Lower lobe of right lung (tissue), 2 donors: ENCODE measurements at places on chromosomes 6 and 20. TPM values are rescaled to one million over a fixed set of nuclear protein-coding genes. Genes with fewer than 3 reads are reported as not detected.

GRCh38 chr6:114430534-114431124 lies 87.8 kb upstream of the HS3ST5 start:
- no peaks in the 10 kb centered on the region for H3K27me3 ChIP-seq
- no peak overlapping the region for H3K27ac ChIP-seq
- H3K36me3 ChIP-seq: no peaks in the 10 kb centered on the region
- no peaks in the 10 kb centered on the region for H3K4me1 ChIP-seq
- H3K4me3 ChIP-seq: no peak overlapping the region
- DNase-seq: no peak

DNA sequence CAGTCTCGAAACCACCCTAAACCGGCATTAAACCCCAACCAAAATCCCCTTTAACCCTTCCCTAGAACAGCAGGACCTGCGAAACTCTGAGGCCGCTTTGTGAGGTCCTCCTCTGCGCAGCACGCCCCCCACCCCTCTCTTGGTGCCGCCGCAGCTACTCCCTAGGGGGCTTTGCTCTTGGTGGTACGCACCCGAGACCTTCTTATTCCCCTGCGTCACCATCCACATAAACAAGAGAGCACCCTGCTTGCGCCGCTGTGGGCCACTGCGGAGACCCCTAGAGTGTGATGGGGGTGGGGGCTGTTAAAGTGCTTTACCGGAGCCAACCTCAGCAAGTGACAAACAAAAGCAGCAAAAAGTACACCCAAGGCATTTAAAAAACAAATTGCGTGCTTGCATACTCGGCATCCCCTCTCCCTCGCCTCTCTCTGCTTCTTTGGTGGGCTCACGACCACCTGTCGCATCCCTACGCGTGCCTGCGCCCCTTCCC lies 502 bp upstream of the GNAS start:
- peaks cover 25% of the 10 kb centered on the region for H3K4me1 ChIP-seq
- H3K4me3 ChIP-seq: peak overlapping the region; percentile 51
- H3K27ac ChIP-seq: no peak overlapping the region
- H3K27me3 ChIP-seq: peaks cover 72% of the 10 kb centered on the region
- no peak for DNase-seq
- H3K36me3 ChIP-seq: no peaks in the 10 kb centered on the region

DNA sequence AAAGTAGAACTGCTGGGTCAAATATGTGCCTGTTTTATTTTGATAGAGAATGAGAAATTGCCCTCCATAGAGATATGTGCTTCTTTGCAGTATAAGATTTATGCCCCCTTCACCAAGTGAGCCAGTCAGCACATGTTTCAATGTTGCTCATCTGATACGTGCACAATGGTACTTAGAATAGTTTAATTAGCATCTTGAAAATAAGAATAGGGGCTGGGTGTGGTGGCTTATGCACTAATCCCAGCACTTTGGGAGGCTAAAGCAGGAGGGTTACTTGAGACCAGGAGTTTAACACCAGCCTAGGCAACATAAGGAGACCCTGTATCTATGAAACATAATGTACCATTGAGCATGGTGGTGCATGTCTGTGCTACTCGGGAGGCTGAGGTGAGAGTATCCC lies 20.3 kb upstream of the C20orf204 start:
- no peak overlapping the region for H3K27ac ChIP-seq
- no peaks in the 10 kb centered on the region for H3K27me3 ChIP-seq
- no peaks in the 10 kb centered on the region for H3K4me1 ChIP-seq

GRCh38 chr6:163414946-163415619 lies 565 bp downstream of the QKI start:
- H3K27me3 ChIP-seq: no peaks in the 10 kb centered on the region
- H3K27ac ChIP-seq: peak overlapping the region; percentile 98
- H3K4me1 ChIP-seq: peaks cover 45% of the 10 kb centered on the region
- DNase-seq: peak; percentile 53
- peak overlapping the region; percentile 70 for H3K4me3 ChIP-seq

GRCh38 chr6:91482498-91482897 lies 895.6 kb upstream of the MAP3K7 start:
- no peaks in the 10 kb centered on the region for H3K27me3 ChIP-seq
- H3K36me3 ChIP-seq: no peaks in the 10 kb centered on the region
- H3K4me3 ChIP-seq: no peak overlapping the region
- H3K4me1 ChIP-seq: no peaks in the 10 kb centered on the region
- no peak overlapping the region for H3K27ac ChIP-seq

GRCh38 chr6:118284736-118285360 lies 263.2 kb upstream of the PLN start:
- H3K4me1 ChIP-seq: peaks cover 8% of the 10 kb centered on the region
- DNase-seq: no peak
- no peak overlapping the region for H3K27ac ChIP-seq
- no peak overlapping the region for H3K4me3 ChIP-seq
- H3K36me3 ChIP-seq: no peaks in the 10 kb centered on the region
- no peaks in the 10 kb centered on the region for H3K27me3 ChIP-seq

CAPN11 gene
- total RNA-seq: 0.27 TPM

BHLHE23 gene
- total RNA-seq: not detected

CST4 gene
- total RNA-seq: not detected

WFDC10B gene
- 1.2 TPM for total RNA-seq

SLC22A23 gene
- 27.8 TPM for total RNA-seq

DNA sequence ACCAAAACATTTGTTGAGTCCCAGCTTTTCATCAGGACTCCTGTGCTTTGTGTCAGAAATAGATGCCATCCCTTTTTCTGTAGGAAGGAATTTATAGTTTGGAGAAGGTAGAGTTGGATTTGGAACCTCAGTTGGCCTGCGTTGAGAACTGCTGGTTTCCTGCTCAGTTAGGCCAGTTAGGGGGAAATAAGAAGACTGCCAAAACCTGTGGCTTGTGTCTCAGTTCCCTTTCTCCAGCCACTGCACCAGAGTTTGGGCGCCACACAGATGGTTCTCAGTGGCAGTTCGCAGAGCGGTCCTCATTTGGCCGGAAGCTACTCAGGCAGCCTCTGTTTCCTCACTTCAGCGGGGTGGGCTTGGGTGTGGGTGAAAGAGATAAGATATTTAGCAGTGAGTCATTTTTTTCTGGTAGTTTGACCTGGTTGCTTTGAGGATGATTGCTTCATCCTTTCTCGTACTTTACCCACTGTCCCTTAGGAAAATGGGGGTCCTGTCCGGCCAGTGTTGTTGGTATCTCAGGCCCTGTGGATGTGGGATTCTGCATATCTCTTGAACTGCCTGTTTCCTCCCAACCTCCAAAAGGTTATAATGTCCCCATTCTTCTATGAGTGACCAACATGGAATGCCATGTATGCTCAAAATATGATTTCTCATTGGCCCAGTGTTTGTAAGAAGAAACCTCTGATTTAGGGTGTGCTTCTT lies 53.7 kb downstream of the JARID2 start:
- peak; percentile 56 for DNase-seq
- H3K4me1 ChIP-seq: peaks cover 40% of the 10 kb centered on the region
- H3K27ac ChIP-seq: no peak overlapping the region
- no peaks in the 10 kb centered on the region for H3K36me3 ChIP-seq

SLC52A3 gene
- 1.1 TPM for total RNA-seq

CTAGE9 gene
- total RNA-seq: not detected

- H3K36me3 ChIP-seq: no peaks in the 10 kb centered on the region
- H3K4me3 ChIP-seq: no peak overlapping the region
- H3K27ac ChIP-seq: peak overlapping the region; percentile 95
- no peaks in the 10 kb centered on the region for H3K27me3 ChIP-seq
- DNase-seq: no peak
Observed at GRCh38 chr20:57711311-57711712, 1.5 kb upstream of the PMEPA1 start.

DNA sequence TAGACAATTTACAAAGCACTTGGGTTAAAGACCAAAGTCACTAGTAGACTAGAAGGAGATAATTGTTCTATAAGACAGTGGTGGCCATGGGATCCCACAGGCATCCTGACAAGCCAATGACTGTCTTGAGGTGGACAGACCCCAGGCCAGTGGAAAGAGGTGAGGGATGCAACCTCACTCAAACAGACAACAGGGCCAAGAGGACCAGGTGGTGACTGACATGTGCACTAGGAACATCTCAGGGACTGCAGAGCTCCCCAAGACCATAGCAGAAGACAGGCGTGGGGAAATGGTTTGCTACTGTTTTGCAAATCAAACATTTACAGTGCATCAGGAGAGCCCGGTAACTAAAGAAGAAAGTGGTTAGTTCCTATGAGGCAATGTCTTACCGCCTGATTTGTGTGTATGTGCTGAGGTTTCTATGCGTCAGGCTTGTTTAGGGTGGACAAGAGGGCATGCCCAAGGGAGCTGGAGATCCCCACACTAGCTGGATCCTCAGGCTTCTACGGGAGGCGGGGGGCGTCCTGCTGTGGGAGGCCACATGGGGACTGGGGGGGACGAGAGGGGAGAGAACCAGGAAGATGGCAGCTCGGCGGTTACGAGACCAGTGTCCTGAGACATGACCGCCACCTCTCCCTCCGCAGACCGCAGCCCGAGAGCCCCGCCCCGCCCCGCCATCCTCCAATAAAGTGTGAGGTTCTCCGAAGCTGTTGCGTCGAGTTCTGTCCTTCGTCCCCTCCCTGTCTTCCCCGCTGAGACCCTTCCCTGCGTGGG lies 623 bp upstream of the MRPS26 start:
- H3K27me3 ChIP-seq: no peaks in the 10 kb centered on the region
- peak; percentile 84 for DNase-seq
- peaks cover 31% of the 10 kb centered on the region for H3K36me3 ChIP-seq
- H3K4me1 ChIP-seq: peaks cover 21% of the 10 kb centered on the region
- peak overlapping the region; percentile 87 for H3K27ac ChIP-seq

- peaks cover under 1% of the 10 kb centered on the region for H3K36me3 ChIP-seq
- peak overlapping the region; percentile 79 for H3K4me3 ChIP-seq
- H3K27me3 ChIP-seq: peaks cover 44% of the 10 kb centered on the region
- H3K27ac ChIP-seq: peak overlapping the region; percentile 99
Observed at GRCh38 chr20:40689943-40690835, 1.2 kb upstream of the MAFB start.

DNA sequence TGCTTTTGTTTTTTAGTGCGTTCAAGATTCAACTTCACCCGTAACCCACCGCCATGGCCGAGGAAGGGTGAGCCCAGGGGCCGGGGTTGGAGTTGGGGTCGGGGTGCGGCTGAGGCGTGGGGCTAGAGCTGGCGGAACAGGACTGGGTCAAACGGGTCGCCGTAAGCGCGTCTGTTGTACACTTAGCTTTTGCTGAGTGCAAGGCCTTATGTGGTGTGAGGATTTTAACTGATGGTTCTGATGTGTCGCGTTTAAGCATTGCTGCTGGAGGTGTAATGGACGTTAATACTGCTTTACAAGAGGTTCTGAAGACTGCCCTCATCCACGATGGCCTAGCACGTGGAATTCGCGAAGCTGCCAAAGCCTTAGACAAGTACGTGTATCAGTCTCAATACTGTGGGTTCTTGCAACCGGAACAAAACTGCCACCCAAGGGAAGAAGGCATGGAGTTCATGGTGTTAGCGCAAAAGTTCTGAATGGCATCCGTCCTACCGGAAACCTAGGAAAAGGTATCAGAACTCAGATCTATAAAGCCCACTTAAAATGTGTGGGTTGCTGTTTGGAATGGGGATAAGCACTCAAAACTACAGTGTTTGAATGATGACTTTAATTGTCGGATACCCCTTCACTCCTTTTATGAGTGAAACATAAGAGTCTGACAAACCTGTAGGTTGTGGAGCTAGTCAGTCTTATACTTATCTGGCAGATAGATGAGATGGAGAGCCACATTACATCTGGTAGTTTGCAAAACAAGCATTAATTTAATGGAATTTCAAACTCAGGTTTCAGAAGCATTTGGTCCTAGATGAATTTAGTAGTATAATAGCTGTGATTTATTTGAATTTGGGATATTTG lies 574 bp downstream of the RPS12 start:
- no peaks in the 10 kb centered on the region for H3K27me3 ChIP-seq
- H3K36me3 ChIP-seq: peaks cover 41% of the 10 kb centered on the region
- H3K4me3 ChIP-seq: peak overlapping the region; percentile 84
- H3K27ac ChIP-seq: peak overlapping the region; percentile 97

GOPC gene
- total RNA-seq: 22.4 TPM

DNA sequence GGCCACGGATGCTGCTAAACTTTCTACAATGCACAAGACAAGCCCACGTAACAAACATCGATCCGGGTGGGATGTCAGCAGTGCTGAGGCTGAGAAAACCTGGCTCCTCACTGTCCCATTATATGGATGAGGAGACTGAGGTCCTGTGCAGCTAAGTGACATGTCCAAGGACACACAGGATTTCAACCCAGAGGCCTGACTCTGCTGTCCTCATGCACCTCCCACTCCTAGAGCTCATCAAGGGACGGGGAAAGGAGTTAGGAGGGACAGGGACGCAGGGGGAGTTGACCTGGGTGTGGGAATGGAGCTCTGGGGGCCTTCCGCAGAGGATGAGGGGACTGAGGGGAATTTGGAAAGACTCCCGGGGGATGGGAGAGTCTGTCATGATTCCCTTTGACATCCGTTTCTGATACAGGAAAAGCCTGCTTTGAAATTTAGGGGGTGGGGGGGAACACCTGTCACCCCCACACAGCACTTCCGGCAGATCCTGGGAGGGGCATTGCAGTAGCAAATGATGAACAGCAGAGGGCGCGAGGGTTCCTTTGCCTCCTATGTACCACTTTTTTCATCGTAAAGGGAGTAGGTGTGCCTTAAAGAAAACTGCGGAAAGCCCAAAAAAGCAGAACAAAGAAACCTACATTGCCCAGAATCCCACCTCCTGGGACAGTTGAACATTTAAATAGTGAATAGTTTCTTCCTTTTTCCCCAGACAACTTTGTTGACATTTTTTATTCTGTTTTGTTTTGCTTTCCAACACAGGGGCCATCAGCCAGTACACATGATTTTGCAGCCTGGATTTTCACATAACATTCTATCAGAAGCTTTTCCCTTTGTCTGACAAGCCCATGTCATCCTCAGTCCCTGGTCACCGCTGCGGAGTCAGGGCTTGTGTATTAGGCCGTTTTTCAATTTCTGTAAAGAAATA lies 48.6 kb downstream of the SLC2A10 start:
- peak; percentile 56 for DNase-seq
- H3K27me3 ChIP-seq: peaks cover 16% of the 10 kb centered on the region
- H3K27ac ChIP-seq: no peak overlapping the region
- H3K4me1 ChIP-seq: peaks cover under 1% of the 10 kb centered on the region
- H3K4me3 ChIP-seq: no peak overlapping the region
